ENCODE measurements at places on chromosomes 4 and X.

GRCh38 chrX:110914281-110914680 is 118.7 kb upstream of the CHRDL1 start:
- DNase-seq, result no peak

GRCh38 chr4:176805155-176805554 is 12.4 kb upstream of the VEGFC start:
- DNase-seq, result no peak

- DNase-seq, result no peak
Measured at GRCh38 chr4:88728146-88728545, 30.5 kb upstream of the NAP1L5 start.

DNA sequence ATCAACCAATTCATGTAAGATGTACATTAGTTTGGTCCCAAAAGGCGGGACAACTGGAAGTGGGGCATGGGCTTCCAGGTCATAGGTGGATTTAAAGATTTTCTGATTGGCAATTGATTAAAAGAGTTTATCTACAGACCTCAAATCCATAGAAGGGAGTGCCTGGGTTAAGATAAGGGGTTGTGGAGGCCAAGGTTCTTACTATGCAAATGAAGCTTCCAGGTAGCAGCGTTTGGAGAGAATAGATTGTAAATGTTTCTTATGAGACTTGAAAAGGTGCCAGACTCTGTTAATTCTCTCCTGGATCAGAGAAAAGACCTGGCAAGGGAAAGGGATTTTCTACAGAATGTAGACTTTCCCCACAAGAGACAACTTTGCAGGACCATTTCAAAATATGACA is 2.4 kb downstream of the MGST2 start:
- no peak for DNase-seq

GRCh38 chr4:16993956-16994840 is 95.8 kb upstream of the LDB2 start:
- DNase-seq, result no peak

DNA sequence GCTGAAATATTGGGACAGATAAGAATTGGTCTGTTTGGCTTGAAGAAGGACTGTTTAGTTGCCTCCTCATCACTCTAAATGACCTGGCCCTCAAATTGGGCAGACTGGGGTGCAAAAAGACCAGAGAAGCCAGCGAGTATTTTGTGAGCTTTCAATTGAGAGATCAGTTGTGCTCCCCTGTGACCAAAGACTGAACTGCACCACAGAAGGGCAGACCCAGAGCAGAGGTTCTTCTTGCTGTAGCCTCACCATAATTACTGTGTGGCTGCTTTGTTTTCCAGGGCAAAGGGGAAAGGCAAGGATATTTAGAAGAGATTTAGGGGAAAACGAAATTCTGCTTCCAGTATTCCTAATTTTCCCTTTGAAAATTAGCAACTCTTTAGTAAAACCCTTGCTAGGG is 104.0 kb upstream of the MBNL3 start:
- no peak for DNase-seq

DNA sequence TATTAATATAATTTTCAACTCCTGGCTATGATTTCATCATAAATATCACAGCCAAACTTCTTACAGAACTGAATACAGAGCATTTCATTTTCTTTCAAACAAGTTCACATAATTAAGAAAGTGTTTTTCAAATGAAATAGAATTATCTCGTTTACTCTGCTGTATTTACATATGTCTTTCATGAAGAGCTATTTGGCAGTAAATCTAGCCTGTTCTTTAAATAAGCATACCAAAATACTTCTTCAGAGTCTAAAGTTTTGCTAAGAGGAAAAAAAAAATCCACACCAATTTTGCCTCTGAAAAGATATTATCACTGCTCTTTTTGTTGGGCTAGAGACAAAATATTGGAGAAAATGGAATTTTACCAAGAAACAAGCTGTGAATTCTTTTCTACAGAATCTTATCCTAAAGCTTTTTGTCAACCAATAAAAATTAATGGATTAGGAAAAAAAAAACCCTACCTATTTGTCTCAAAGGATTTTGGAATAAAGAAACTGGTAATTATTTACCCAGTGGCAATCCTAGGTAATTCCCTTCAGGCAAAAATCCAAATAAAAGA is 287.9 kb upstream of the NR3C2 start:
- DNase-seq, result no peak

DNA sequence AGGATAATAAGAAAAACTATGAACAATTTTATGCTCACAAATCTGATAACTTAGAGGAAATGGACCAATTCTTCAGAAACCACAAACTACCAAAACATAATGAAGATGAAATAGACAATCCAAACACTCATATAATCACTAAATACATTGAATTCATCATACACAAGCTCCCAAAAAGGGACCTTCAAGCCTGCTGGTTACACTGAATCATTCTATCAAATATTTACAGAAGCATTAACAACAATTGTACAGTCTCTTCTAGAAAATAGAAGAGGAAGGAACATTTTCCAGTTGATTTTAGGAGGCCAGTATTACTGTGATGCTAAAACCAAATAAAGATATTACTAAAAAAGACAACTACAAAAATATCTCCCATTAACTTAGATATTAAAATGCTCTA is 88.3 kb downstream of the IL15 start:
- DNase-seq, result no peak

- DNase-seq, result no peak
Measured at GRCh38 chrX:110703641-110704040, 92.0 kb downstream of the CHRDL1 start.

- no peak for DNase-seq
Measured at GRCh38 chr4:114464726-114465272, 133.8 kb upstream of the UGT8 start.

DNA sequence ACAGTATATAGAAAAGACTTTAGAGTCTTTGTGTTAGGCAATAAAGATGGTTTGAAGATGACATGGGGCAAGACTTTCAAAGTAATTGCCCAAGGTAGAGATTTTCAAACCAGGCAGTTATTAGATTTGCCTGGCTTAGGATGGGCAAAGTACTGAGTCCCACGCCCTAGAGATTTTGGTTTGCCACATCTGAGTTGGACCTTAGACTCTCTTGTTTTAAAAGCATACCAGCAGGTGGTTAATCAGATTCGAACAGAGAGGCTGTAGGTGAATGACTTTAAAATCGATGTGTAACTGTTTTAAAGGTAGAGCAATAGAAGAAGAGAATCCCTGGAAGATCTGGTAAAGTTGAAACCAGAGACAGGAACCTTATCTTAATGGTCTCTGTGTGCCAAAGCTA is 121.5 kb downstream of the RAPGEF2 start:
- DNase-seq, result no peak

DNA sequence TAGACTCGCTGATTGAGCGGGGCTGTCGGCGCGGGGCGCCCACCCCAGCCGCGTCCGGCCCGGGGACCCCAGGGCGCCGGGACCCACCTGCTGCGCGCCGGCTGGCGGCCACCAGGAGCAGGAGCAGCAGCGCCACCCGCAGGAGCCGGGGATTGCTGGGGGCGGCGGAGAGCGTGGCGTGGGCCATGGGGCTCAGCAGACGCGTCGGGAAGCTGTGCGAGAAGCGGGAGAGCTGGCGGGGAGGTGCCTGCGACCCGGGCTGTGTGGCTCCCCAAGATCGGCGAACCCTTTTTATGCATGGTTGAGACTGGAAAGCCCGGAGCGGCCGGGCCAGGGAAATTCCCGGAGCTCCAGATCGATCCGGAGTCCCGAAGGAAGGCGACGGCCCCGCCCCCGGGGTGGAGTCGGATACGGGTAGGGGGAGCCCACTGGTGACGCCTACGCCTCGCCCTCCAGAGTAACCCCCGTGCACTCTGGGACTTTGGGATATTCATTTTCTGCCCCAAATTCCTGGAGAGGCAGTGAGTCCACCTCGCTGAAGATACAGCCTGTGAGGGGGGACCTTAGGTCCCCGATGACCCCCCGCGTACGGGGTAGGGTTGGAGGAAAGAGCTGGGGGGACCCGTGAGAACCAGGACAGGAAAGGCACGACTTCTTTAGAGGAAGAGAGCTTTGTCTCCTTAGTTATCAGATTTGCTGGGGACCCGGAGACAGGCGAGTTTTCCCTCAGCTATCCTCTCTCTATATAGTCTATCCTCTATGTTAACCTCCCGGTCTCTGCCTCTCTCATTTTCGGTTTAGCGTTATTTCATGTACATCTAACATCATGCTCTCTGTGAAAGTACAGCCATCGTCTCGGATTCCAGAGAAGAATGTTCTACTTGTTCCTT is at the start of gene CXCL3:
CXCL3 (minus strand) TSS at position 265 of the 890 bp plus-strand sequence; CDS start at position 187, 78 bp downstream.
- no peak for DNase-seq

DNA sequence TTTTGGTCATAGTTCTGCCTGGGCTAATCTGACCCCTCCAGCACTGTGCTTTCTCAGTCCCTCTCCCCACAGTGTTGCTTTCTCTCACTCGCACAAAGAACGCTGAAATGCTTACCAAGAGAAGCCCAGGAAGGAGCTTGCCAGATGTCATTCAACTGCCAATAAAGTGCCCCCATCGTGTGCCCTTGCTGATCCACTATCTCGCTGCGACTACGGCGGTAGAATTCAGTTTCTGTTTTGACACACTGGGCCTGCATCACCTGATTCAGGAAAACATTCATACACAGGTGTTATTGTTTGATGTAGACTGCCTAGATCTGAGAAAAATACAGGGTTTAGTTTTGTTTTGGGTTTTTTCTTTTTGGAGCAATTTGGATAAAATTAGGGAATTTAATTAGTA is 121.2 kb downstream of the MANBA start:
- DNase-seq, result no peak

- no peak for DNase-seq
Measured at GRCh38 chr4:93319041-93319440, 509.5 kb upstream of the ATOH1 start.

- no peak for DNase-seq
Measured at GRCh38 chr4:48899950-48900349, 6.6 kb downstream of the OCIAD2 start.

GRCh38 chr4:88690355-88690754 is 7.3 kb downstream of the NAP1L5 start:
- no peak for DNase-seq

DNA sequence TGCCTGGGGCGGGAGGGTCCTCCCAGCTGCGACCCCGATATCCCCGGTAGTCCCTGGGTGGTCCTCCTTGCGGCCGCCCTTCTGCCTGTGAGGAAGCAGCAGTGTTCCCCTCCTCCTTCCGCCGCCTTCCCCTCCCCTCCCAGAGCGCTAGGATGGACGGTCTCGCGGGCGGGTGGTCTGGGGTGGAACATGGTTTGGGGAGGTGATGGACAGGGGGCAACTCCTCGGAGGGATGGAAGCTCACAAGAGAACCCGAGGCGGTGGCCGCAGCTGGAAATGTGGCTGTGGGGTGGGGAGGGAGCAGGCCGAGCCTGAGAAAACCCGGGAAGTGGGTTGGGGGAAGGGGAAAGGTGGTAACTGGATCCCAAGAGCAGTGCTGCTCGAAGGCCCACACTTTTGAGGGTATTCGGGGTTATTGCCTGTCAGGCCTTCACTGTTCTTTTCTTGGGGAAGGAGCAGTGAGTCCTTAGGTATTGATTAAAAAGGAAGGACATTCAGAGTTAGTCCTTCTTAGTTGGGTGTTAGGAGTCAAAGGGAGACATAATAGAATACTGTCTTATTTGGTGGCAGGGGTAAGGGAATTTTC is 581 bp downstream of the UBE2K start:
- DNase-seq, result no peak

- DNase-seq, result no peak
Measured at GRCh38 chrX:34299451-34299967, 167.4 kb upstream of the FAM47A start.

GRCh38 chrX:134810211-134810610 is 151.9 kb upstream of the PLAC1 start:
- no peak for DNase-seq

- DNase-seq, result no peak
Measured at GRCh38 chrX:2717312-2717711, 26.2 kb downstream of the CD99 start.

- no peak for DNase-seq
Measured at GRCh38 chr4:107155366-107155765, 119.3 kb upstream of the DKK2 start.

DNA sequence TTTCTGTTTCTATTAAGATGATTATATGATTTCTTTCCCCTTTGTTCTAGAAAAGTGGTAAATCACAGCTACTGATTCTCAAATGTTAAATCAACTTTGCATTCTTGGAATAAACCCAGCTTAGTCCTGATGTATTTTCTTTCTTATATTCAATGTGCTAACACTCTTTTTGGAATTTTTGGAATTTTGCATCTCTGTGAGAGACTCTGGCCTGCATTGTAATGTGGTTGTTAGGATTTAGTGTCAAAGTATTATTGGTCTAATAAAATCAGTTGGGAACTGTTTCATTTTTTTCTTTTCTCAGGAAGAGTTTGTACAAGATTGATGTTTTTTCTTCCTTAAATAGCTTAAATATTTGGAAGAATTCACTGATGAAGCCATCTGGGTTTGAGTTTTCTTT is 109.6 kb downstream of the KIT start:
- DNase-seq, result no peak

DNA sequence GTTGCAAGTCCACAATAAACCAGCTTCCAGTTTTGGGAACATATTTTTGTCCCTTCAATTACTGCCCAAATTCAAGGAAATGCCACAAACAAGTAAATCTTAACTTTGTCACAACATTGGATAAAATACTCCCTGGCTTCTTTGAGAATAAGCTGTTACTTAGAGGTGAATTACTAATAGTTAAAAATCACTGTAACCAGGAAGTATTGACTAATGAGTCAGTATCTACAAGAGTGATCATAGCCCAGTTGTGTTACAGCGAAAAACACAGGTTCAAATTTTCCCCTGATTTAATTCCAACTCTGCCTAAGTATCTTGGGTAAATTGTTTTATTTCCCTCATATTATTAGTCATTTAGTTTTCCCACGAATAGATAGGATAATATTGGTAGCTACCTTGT is 291.2 kb upstream of the PPARGC1A start:
- no peak for DNase-seq

DNA sequence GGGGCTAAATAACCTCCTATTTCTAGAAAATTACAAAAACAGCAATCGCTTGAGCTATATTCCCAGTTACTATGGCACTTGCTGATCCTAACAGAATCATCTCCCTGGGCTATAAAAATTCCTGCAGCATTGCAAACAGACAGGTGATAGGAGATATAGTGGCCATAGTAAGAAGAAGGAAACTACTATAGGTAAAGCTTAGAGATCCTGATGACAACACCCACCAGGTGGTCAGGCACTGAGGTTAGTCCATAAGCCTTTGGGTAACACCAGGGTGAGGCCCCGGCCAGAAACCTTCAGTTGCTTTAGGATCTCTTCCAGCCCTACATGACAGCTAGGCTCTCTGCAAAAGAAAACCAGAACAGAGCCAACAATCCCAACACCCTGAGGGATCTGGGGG is 197.9 kb upstream of the PPP1R2C start:
- DNase-seq, result no peak

DNA sequence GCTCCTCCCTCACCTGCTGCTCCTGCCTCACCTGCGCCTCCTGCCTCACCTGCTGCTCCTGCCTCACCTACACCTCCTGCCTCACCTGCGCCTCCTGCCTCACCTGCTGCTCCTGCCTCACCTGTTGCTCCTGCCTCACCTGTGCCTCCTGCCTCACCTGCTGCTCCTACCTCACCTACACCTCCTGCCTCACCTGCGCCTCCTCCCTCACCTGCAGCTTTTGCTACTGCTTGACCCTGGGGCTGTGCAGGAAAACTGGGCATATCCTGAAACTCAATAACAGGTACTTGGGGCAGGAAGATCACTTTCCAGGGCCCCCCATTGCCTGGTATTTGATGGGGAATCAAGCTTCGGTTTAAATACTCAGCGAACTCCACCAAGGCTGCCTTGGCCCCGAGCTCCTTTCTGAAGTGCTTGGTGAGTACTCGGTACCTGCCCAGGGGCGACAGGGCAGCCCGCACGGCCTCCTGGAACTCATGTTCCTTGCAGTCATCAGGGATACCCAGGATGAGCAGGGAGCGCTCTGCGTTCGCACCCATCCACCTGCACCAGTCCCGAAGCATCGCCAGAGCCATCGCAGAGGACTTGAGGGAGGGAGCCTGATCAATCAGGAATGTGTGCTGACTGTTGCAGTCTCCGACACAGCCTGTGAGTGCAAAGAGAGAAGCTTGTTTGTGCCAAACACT is 2.7 kb downstream of the PNMA6E start:
- DNase-seq, result no peak
